ENCODE measurements at places on chromosomes 3 and 15.
A peak's percentile ranks its signal among the peaks of the same experiment; 100 is the strongest.

DNA sequence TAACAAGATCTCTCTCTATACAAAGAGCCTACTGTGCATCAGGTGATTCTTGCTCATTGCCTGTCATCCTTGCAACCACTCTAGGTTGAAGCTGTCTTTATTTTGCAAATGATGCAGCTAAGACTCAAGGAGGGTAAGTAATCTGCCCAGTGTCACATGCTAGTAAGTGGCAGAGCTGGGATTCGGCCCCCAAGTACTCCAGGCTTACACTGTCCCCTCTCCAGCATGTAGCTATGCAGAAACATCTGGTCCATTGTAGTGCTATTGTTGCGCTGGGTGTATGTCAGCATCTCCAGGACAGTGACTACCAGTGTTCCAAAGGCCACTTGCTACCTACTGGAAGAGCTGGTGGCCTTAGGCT, 248.9 kb downstream of the SLCO3A1 start:
- DNase-seq: no peak

GRCh38 chr3:21330293-21330692, 420.7 kb downstream of the ZNF385D start:
- peak; percentile 12 for DNase-seq

GRCh38 chr3:43704697-43705096, 14.0 kb downstream of the ABHD5 start:
- no peak for DNase-seq

DNA sequence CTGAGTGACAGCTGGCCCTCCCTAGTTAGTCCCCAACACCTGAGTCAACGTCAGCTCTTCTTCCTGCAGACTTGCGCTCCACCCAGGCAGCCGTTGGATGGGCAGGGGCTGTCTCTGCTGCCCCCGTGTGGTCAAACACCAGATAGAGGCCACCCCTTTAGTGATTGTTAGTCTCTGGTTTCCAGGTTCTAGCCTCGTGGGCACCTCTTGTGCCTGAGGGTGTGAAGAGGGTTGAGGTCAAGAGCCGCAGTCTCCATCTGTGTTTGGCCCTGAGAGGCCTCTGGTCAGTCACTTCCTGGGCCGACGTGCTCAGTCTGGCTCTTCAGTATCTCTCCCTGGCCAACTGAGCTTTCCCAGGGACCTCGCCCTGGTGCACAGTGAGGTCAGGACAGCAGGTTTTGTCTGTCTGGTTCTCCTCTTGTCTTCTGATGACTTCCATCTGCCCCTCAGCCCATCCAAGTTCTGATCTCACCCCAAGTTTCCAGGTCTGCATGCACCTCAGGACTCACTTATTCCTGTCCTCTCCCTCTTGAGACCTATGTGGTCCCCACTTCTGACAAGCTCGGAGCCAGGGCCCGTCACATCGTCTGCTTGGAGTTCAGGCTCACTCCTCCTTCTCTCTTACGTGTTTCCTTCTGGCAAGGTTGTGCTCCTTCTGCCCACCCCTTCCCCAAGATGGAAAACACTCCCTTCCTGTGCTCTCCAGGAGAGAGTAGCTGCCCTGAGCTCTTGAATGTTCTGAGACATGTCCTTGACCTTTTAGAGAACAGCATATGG, 20.9 kb downstream of the CD276 start:
- peak; percentile 34 for DNase-seq

DNA sequence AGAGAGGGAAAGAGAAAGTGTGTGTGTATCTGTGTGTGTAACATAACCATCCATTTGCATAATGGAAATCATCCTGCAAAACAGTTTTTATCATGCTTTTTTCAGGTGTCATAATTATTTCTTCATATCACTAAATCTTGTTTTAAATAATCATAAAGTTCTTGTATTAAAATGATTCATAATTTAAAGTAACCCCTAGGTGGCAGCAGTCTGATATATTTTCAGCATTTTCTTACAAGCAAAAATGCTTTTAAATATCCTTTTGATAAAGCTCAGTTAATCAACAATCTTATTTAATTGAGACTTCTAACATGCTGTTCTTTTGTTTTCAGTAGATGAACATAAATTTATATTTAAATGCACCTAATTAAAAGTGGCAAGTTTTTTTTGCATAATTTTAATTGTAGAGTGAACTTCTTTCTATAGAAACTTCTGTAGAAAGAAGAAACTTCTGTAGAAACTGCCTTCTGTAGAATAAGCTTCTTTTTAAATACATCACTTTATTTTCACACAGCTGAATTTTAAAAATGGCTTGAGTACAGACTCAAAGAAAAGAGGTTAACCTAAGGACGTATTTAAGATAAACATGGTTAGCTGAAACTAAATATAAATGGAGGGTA, 72.5 kb downstream of the OPA1 start:
- DNase-seq: peak; percentile 59

GRCh38 chr3:10463533-10464434, 41.6 kb downstream of the ATP2B2 start:
- no peak for DNase-seq

DNA sequence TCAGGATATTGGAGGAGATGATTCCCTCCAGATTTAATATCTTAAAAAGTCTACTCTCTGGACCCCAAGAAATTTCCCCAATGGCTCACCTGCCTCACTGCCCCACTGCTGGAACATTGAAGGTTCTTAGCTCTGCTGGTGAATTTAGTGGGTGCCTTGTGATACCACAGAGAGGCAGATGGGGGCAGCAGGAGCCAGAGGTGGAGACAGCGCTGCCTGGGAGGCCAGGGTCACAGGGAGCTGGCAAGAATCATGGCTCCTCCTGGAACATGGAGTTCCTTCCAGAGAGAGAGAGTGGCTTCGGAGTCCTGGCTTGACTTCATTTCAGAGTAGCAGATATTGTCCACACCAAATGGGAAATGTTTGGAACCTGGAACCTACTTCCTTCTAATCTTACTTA, 263.5 kb upstream of the CFAP20DC start:
- DNase-seq: peak; percentile 64

DNA sequence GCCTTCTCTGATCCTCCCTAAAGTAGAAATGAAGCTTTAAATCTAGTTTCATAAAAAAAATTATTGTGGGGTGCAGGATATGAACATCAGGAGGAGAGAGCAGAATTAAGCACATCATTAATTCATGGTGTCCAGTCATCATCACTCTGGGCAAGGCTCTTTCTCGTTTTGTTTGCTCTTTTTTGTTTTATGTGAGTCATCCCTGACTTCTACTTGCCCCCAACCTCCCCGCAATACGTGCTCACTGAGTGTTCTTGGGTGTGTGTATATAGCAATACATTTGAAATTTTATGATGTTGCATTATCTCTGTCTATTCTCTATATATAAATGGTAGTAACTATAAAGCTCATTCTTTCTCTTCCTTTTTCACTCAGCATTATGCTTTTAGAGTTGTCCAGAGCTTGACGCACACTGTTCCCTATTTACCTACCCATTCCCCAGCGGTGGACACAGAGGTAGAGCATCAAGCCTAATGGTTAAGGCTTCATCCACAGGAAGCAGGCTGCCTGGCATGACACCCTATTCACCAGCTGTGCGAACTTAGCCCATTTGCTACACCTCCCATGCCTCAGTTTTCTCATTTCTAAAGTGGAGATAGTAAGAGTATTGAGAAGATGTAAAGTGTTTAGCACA, 72.3 kb downstream of the CD200R1L start:
- peak; percentile 69 for DNase-seq

DNA sequence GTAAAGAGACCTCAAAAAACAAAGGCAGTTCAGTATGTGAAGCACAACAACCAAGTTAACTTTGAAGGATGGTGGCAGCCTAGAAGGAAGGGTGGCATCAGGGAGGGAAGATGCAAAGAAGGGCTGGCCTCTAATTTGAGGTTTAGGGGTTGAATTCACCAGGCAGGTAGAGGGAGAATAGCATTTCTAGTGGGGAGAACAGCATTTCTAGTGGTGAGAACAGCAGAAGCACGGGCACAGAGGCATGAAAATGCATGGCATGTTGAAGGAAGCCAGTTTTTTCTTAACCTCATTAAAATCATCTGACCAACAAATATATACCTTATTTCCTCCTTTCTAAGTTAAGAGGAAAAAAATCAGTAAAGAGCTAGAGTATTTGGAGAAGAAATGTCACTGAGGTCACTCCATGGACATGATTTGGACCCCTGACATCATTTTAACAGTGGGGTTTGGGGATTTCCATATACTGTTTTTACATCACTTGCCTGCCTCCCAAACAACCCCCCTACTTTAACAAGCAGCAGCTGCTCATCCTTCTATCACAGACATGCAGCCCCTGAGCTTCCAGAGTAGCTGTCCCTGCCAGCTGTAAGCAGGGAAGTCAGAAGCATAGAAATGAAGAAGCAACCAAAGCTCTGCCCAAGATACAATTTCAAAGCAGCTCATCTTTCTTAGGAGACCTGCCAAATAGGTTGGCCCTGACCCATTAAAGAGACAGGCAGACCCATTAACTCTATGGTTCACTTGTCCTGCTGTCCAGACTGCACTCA, 2.4 kb upstream of the POPDC2 start:
- peak; percentile 38 for DNase-seq

- DNase-seq: no peak
These were observed 64.1 kb downstream of the CFAP44 start for GRCh38 chr3:113377158-113377557.

DNA sequence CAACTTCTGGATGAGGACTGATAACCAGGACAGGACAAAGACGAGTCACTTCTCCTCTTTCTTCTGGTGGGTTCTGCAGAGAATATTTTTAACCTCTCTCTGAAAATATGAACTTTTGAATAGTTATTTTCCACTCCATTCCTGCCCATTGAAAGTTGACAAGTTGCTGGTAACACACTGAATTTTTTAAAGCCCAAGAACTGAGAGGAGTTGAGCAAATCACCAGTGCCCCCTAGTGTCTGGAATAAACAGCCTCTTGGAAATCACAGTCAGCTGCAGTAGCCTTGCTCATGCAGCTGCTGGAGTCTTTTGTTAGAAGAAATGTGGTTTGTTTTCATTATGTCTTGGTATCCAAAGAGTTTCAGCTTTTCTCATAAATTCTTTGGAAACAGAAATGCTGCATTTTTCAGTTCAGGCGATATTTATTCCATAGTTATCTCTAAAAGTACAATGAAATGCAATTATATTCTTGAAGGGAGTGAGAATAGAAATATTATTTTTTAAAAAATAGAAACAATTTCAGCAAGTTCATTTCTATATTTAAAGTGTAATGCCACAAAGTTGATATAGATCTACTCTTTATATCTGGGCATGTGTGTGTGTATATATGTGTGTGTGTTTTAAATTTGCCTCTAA, 741.0 kb upstream of the CBLB start:
- peak; percentile 88 for DNase-seq

DNA sequence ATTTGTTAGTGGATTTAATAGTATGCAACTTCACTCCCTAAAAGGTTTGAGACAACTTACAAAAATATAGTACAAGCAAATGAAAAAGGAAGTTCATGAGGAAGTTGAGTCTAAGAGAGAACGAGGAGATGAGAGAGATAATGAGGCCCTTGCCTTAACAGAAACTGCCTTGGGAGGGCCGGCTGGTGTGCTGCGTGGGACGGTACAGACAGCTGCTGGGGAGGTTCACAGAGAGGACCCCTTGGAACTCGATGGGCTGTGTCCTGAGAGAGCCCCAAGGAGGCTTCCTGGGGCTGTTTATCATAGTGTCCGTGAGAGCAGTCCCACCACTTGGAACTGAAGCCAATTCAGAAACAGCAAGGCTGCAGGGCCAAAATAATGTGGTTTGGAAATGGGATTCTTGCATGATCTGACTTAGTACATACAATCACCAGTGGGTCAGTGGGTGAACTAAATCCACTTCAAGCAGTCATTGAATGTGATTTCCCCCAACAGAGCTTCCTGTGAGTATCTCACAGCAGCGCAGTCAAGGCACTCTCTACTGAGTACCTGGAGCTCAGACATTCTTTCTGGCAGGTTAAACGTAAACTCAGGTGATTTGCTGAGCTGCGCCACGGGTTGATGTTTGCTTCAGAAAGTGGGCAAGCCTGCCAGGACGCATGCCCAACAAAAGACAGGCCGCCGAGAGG, 90.8 kb downstream of the CRTC3 start:
- no peak for DNase-seq

DNA sequence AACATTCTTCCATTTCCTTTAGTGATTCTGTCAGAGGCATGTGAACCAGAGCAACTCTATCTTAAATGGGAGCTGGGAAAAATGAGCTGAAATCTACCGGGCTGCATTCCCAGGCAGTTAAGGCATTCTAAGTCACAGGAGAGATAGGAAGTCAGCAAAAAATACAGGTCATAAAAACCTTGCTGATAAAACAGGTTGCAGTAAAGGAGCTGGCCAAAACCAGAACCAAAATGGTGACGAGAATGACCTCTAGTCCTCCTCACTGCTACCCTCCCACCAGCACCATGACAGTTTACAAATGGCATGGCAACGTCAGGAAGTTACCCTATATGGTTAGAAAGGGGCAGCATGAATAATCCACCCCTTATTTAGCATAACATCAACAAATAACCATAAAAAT, 66.4 kb downstream of the B3GALNT1 start:
- peak; percentile 72 for DNase-seq

- no peak for DNase-seq
These were observed 7.0 kb downstream of the NR2F2 start for GRCh38 chr15:96337365-96338023.

DNA sequence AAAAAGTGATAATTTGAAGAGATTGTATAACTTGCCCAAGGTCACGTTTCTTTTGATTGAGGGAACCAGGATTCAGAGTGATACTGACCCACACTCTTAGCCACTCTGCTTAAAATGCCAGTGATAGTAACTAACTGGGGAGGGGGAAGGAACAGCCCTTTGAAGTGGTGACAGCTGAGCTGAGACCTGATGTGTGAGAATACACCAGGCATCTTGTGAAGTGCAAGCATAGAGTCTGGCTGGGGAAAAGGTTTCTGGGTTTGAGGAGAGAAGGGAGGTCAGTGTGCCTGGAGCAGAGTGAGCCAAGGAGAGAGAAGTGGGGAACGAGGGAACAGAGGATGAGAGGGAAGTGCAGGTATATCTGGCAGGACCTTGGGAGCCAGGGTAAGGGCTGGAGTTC, 35.4 kb upstream of the SCAANT1 start:
- DNase-seq: no peak

- no peak for DNase-seq
These were observed 36.4 kb downstream of the ST8SIA2 start for GRCh38 chr15:92430069-92430440.

DNA sequence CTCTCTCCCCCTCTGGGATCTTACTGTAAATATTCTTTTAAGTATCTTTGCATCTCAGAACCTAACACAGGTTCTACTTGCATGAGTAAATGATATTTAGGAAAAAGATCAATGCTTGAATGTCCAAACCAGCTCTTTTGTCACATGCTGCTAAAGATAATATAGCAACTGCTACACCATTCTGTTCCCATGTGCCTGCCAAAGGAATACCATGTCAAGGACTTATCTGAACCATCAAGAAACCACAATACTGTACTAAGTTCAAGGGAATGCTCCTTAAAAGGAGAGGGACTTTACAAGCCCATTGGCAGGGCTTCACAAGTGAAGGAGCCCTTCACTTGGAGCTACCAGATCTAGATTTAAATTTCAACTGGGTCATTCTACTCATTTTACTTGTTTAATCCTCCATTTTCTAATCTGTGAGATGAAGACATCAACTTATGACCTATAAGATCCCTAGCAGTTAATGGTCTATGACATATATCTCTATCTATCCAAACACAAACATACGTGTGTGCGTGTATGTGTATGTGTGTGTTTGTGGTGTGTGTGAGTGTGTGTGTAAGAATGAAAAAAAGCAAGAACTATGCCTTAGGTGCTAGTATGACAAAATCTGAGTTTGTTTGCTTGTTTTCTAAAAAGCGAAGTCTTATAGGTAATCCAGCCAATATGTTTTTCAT, 13.0 kb upstream of the SEC62 start:
- DNase-seq: peak; percentile 19

- DNase-seq: peak; percentile 22
These were observed 479.4 kb downstream of the NTRK3 start for GRCh38 chr15:87777054-87777561.

- DNase-seq: peak; percentile 98
These were observed 33.3 kb downstream of the TM4SF18 start for GRCh38 chr3:149299938-149300801.
